ENCODE measurements at places on chromosomes 16 and 17.

DNA sequence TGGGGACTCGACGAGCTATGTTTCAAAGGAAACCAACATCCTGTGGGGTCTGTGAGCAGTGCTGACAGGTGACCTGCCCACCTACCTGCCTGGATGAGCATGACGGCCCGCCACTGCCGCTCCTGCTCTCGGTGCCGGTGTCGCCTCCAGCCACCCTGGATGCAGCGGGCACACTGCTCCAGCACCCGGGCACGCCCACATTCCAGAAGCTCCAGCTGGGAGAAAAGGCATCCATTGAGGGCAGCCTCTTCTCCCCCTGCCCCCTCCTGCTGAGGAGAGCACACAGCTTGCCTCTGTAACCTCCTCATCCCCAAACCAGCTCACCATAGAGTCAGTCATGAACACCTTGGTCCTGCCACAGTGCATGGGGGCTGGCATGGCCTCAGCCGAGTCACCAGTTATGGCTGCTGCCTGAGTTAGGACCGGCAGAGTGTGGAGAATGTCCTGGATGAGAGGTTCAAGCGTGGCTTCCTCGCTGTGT, 14.3 kb downstream of the ZNHIT3 start:
- DNase-seq, result no peak

DNA sequence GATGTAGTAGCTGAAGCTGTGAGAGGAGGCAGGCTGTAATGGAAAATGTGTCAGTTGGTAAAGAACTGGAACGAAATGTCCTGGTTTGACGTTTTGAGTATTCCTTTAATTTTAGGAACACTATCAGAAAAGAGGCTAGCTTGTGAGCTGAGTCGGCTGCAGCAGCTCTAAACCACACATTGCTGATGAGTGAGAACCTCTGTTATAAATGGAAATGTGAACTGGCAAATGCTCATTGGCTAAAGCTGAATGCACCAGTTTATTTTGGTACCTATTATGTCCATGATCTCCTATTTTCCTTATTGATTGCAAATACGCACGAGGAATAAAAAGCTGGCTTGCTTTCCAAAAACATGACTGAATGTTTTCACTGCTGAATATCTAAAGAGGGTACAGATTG, 11.0 kb upstream of the WIPI1 start:
- no peak for DNase-seq

- DNase-seq, result no peak
These were observed 108.5 kb downstream of the CYB561 start for GRCh38 chr17:63337579-63337978.

DNA sequence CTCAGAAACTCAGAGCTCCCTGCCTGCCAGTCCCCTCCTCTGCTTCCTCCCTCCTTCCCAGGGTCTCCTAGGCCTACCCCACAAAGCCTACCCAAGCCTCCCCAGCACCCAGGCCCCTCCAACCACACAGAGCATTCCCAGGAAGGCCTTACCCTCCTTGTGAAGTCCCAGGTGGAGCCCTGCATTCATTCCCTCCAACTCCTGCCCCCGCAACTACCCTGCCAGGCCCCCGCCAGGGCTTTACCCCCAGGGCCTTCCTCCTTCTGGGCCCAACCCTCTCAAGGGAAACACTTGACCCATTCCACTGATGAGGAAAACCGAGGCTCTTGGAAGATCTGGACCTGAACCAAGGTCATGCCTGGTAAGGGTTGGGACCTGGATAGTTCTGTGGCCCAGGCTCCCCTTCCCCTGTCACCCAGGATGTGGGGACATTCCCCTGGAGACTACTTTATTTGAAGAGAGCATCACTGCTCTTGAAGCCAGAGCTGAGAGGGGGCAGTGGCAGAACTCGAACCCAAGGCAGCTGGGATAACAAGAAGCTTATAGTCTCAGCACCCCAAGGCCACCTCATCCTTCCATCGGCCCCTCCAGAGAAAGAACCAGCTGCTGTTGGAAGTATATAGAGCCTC, 12.5 kb downstream of the PLLP start:
- DNase-seq, result no peak

GRCh38 chr16:88705076-88705684, 1.0 kb downstream of the RNF166 start:
- DNase-seq, result peak; percentile 26
